ENCODE measurements at places on chromosomes 2 and 18.

- H3K27me3 ChIP-seq = no peaks in the 10 kb centered on the region
- no peaks in the 10 kb centered on the region for H3K4me1 ChIP-seq
- H3K36me3 ChIP-seq = no peaks in the 10 kb centered on the region
- H3K27ac ChIP-seq = no peak overlapping the region
- no peak overlapping the region for H3K4me3 ChIP-seq
- no peak for DNase-seq
Measured at GRCh38 chr2:215530191-215530968, 94.5 kb upstream of the FN1 start.

GRCh38 chr18:44974174-44974573, 293.5 kb downstream of the SETBP1 start:
- H3K4me3 ChIP-seq = no peak overlapping the region
- H3K36me3 ChIP-seq = no peaks in the 10 kb centered on the region
- no peak for DNase-seq
- H3K27ac ChIP-seq = no peak overlapping the region

DNA sequence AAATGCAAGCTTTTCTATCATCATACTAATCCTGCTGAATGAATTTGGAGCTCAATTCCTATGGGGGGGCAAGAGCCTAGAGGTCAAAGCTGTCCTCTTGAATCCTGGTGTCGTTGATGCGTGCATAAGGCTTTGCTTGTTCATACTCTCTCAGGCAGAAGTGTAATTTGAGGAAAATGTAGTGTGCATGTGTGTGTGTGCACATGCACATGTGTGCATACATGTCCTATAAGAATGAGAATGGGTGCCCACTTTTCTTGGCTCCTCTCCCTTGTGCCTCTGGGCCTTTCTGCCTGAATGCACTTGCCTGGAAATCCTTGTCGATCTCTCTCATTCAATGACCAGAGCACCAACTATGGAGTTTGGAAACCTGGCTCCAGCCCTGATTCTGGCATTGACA, 28.5 kb upstream of the C18orf32 start:
- H3K36me3 ChIP-seq = no peaks in the 10 kb centered on the region
- H3K27ac ChIP-seq = no peak overlapping the region
- no peak for DNase-seq
- H3K27me3 ChIP-seq = no peaks in the 10 kb centered on the region
- H3K4me3 ChIP-seq = no peak overlapping the region

DNA sequence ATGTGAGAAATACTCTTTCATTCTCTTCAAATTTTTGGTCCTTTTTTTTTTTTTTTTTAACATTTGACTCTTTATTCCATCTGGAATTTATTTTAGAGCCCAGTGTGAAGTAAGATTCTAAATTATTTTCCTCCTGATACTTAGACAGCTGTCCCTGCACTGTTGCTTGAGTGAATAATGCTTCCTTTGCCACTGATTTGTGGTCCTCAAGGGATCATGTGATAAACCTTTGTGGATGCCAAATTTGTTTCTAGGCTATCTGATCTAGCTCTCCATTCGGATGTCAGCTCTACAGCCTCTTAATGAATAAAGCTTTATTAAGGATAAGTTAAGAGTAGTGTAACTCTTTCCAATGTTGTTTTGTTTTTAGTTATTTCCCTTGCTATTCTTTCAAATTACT, 142.3 kb downstream of the SMAD7 start:
- no peak for DNase-seq
- H3K4me3 ChIP-seq = no peak overlapping the region
- H3K27me3 ChIP-seq = no peaks in the 10 kb centered on the region
- peaks cover 9% of the 10 kb centered on the region for H3K36me3 ChIP-seq
- H3K4me1 ChIP-seq = peaks cover 38% of the 10 kb centered on the region

GRCh38 chr2:166485558-166486178, 8.4 kb downstream of the SCN7A start:
- no peaks in the 10 kb centered on the region for H3K27me3 ChIP-seq
- no peak for DNase-seq
- H3K27ac ChIP-seq = no peak overlapping the region
- no peaks in the 10 kb centered on the region for H3K36me3 ChIP-seq
- no peaks in the 10 kb centered on the region for H3K4me1 ChIP-seq

- no peaks in the 10 kb centered on the region for H3K27me3 ChIP-seq
- no peak overlapping the region for H3K4me3 ChIP-seq
- no peaks in the 10 kb centered on the region for H3K4me1 ChIP-seq
- no peak overlapping the region for H3K27ac ChIP-seq
Measured at GRCh38 chr18:1954583-1955312, 616.6 kb downstream of the METTL4 start.

DNA sequence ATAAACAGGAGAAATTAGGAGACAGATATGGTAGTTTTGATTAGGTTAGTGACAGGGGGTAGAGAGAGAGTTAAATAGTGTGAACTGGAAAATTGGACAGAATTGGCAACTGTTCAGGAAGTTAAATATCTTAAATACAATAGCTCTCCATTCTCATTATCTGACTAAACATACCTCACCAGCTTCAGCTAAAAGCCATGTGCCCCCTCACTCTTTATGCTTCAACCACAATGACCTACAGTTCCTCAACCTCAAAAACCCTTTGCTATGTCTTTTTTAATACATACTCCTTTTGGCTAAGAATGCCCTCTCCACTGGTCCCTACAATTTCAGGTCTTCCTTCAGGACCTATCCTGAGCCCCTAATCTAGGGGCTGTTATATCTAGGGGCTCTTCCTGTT, 740.2 kb upstream of the ZEB2 start:
- no peak overlapping the region for H3K4me3 ChIP-seq
- no peak overlapping the region for H3K27ac ChIP-seq
- H3K36me3 ChIP-seq = no peaks in the 10 kb centered on the region
- H3K27me3 ChIP-seq = peaks cover 28% of the 10 kb centered on the region
- peaks cover 11% of the 10 kb centered on the region for H3K4me1 ChIP-seq

DNA sequence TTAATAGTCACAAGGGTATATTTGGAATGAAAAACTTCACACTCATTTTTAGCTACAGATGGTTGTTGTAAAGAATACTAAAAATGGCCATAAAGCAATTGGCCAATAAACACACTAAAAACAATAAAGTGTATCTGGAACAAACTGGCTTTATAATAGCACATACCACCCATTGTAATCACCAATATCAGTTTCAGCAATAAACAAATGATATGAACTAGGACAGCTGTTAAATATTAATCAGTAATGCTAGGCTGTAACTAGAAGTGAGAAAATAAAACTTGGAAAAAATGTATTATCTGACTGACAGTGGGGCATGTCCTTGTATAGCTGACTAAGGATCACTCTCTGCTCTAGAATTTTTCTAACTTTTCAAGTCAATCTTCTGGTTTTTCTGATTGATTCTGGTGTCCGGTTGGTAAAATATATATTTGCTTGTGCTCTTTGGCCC, 312.5 kb downstream of the RND3 start:
- no peak overlapping the region for H3K4me3 ChIP-seq
- no peak for DNase-seq
- H3K36me3 ChIP-seq = no peaks in the 10 kb centered on the region
- no peaks in the 10 kb centered on the region for H3K27me3 ChIP-seq
- no peak overlapping the region for H3K27ac ChIP-seq

- peak overlapping the region; percentile 83 for H3K27ac ChIP-seq
- peaks cover 68% of the 10 kb centered on the region for H3K4me1 ChIP-seq
- H3K4me3 ChIP-seq = peak overlapping the region; percentile 1
Measured at GRCh38 chr2:64114912-64115277, 29.3 kb downstream of the PELI1 start.

DNA sequence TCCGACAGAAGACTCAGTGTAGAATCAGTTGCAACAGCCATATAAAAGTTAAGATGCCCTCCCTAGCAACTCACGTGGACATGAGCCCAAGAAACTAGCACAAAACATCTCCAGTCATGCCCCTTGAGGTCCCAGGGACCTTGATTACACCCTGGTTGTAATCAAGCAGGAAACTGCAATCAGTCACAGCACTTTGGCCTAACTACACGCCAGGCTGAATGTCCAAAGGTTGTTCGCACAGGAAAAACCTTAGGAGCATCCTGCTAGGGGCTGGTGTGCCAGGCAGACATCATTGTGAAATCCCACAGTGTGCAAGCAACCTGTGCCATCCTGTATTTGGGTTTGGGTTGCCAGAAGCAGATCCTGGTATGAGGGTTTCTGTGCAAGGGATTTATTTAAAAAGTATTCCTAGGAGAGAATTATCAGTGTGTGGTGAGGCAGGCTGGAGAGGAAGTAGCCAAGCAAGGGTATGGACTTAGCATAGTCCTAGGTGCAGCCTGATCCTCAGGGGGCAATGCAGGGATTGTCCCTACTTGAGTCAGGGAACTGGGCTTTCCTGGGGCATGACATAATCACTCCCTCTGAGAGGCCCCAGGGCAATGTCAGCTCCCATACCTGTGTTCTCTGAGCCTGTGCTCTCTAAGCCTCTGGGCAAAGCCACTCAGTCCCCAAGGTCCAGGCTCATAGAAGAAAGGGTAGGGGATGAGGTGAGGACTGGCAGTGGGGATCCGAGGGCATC, 17.8 kb upstream of the SULT1C2 start:
- no peaks in the 10 kb centered on the region for H3K36me3 ChIP-seq
- H3K27me3 ChIP-seq = no peaks in the 10 kb centered on the region
- H3K27ac ChIP-seq = no peak overlapping the region
- no peak for DNase-seq
- no peak overlapping the region for H3K4me3 ChIP-seq

DNA sequence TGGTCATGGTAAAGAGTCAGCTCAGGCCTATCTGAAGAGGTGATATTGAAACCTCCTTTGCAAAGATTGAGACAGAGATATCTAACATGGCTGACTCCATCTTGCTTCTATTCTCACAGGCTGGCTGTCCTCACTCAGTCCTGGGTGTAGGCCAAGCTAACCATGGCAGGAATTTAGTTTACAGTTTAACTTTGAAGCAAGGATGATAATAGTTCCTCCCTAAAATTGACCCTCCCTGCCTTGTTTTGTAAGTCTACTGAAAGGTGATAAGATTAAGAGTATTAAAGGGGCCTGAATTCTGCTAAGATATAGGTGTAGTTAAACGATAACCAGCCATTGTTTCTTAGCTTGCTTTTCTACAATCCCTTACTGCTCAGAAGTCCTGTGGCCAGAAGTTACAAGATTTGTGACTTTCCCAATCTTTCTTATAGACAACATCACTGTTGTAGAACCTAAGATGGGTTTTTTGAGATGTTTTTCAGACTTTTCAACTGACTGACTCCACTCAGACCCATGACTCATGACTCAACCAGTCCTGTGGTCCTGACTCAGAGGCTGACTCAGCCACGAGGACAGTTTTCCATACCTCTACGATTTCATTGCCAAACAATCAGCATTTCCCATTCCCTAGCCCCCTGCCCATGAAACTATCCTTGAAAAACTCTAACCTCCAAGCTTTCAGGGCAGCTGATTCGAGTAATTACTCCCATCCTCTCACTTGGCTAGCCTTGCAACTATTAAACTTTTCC, 195.7 kb upstream of the SESTD1 start:
- no peak overlapping the region for H3K4me3 ChIP-seq
- H3K27me3 ChIP-seq = no peaks in the 10 kb centered on the region
- H3K4me1 ChIP-seq = peaks cover 3% of the 10 kb centered on the region
- H3K36me3 ChIP-seq = no peaks in the 10 kb centered on the region

DNA sequence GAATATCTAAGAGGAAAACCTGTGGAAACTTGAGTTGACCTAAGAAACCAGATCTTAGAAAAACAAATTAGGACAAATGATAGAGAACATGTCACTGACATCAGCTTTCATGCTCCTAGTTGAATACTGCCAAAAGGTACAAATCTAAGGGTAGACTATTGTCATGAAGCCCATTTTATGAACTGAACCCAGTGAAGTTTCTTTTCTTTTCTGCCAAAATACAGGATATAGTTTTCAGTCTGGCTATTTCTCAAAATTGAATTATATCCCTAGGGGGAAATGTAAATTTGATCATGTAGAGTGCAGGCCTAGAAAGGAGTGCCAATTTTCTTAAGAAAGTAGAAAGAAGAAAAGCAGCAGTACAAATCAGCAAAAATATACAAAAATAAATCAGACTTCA, 46.6 kb downstream of the FSIP2 start:
- no peak overlapping the region for H3K4me3 ChIP-seq
- DNase-seq = no peak
- no peaks in the 10 kb centered on the region for H3K4me1 ChIP-seq

GRCh38 chr2:205957452-205958154, 128.4 kb downstream of the INO80D start:
- no peaks in the 10 kb centered on the region for H3K4me1 ChIP-seq
- H3K36me3 ChIP-seq = no peaks in the 10 kb centered on the region
- no peaks in the 10 kb centered on the region for H3K27me3 ChIP-seq
- no peak overlapping the region for H3K27ac ChIP-seq
- DNase-seq = no peak

GRCh38 chr2:52805901-52806410, 961.6 kb upstream of the CHAC2 start:
- no peaks in the 10 kb centered on the region for H3K36me3 ChIP-seq
- no peak for DNase-seq
- no peaks in the 10 kb centered on the region for H3K4me1 ChIP-seq
- H3K4me3 ChIP-seq = no peak overlapping the region
- H3K27me3 ChIP-seq = no peaks in the 10 kb centered on the region
- H3K27ac ChIP-seq = no peak overlapping the region

DNA sequence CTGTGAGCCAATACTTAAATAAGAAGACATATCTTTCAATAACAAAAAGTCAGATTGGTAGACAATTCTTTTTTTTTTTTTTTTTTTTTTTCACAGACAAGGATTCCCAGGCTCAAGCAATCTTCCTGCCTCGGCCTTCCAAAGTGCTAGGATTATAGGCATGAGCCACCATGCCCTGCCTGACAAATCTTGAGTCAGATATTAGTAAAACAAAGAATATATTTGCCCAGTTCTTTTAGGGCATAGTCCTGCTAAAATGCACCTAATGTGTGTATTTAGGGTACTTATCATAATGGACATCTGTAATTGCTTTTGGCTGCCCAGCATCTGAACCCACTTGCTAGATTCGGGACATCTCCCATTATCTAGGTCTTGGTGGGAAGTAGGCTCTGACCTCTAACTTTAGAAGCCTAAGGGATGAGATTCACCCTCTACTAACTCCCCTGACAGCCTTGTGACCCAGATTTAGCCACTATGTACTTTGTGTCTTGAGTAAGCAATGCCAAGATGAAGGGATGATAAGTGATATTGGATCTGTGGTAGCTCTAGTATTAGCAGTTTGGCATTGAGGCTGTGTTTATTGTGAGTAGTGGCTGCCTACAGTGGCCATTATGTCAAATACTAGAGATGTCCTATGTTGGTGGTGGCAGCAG, 18.5 kb upstream of the PSME4 start:
- no peak for DNase-seq
- no peak overlapping the region for H3K4me3 ChIP-seq
- H3K27ac ChIP-seq = no peak overlapping the region
- H3K4me1 ChIP-seq = peaks cover 26% of the 10 kb centered on the region
- H3K36me3 ChIP-seq = peaks cover 13% of the 10 kb centered on the region
- H3K27me3 ChIP-seq = no peaks in the 10 kb centered on the region

DNA sequence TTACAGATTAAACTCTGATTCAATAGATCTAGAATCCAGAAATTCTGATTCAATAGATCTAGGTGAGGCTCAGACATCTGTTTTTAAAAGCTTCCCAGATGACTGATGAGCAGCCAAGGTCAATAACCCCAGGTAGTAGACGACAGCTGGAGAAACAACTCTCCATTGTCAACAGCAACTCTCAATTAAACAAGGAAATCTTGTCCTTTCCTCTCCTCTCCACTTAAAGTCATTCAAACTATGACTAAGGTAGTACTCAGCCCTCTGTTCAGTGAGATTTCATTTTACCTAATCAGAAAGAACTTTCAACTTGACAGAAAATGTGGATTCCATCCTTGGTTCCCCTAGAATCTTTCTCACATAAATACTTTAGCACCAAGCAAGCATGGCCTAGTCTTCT, 94.6 kb upstream of the SCG2 start:
- no peaks in the 10 kb centered on the region for H3K36me3 ChIP-seq
- H3K4me1 ChIP-seq = peaks cover 4% of the 10 kb centered on the region
- H3K27me3 ChIP-seq = peaks cover 14% of the 10 kb centered on the region

GRCh38 chr2:171086352-171087290, 74.1 kb downstream of the TLK1 start:
- peak; percentile 31 for DNase-seq
- peaks cover 54% of the 10 kb centered on the region for H3K4me1 ChIP-seq
- peak overlapping the region; percentile 82 for H3K27ac ChIP-seq
- peak overlapping the region; percentile 75 for H3K4me3 ChIP-seq
- H3K27me3 ChIP-seq = no peaks in the 10 kb centered on the region
